Activated CD8-positive, alpha-beta memory T cell treated with anti-CD3 and anti-CD28 coated beads for 1 hour (primary cell): ENCODE measurements at places on chromosomes 7 and 10.

- no peak for DNase-seq
Observed at GRCh38 chr7:110309941-110310340, 781.0 kb upstream of the LRRN3 start.

DNA sequence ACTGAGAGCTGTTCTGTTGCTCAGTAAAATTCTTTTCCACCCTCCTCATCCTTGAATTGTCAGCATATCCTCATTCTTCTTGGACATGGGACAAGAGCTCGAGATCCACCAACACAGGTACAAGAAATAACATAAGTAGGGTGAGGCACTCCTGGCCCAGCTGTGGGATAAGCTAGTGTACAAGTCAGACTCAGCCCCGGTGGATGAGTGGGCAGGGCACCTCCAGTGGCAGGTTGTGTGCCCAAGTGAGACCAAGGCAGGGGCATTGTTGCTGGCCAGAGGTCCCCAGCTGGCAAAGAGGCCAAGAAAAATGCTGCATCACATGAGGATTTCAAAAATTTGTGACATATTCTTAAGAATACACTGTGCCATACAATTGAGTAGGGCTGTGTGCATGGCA, 402.0 kb upstream of the ZWINT start:
- no peak for DNase-seq

DNA sequence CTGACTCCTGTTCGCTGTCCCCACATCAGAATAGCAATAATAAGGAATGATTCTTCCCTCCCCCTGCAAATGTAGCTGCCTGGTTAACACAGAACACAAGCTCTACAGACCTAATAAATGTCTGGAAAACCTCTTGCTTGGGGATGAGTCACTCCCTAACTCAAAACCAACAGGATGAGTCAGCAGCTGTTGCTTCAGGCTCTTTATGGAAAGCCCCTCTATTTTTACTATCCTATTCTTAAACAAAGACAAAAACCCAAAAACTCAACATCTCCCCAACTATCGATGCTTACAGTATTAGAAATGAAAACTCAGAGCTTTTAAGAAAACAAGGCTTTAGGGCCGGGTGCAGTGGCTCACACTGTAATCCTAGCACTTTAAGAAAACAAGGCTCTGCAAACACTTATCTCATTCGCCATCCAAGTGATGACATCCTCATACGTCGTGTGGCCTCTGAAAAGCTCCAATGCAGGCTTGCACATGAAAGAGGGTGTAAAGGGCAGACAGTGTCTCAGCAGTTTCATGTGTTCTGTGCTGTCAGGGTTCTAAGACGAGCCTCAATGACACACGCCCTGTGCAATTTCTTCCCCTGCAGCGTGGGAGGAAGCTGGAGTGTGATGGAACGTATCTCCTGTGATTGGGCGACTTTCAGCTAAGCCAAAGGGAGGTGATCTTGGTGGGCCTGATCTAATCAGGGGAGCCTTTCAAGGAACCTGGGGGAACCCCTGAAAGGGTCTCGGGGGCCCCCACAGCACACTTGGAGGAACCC, 70.1 kb downstream of the AMZ1 start:
- no peak for DNase-seq

- DNase-seq = no peak
Observed at GRCh38 chr10:47008769-47009168, 97.5 kb downstream of the PTPN20 start.

DNA sequence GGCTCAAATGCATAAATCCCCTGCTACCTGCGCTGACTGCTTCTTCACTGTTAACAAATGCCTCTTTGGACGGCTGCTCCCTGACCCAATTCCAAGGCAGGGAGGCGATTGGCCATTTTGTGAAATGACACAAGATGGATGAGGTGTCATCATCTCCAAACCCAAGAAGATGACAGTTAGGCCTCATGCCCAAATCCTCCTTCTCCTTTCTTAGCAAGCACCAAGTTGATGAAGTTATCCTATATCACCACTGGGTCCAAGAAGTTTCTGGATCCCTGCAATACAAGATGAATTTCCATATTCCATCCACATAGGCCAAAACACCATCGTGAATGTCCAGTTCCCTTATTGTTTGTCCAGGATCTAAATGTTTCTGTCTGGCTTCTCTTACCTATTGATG, 98.5 kb upstream of the RAB11FIP2 start:
- no peak for DNase-seq

GRCh38 chr7:108145401-108145800, 15.2 kb upstream of the LAMB4 start:
- DNase-seq = no peak

- DNase-seq = no peak
Observed at GRCh38 chr10:11294831-11295450, 277.3 kb downstream of the CELF2 start.

- DNase-seq = peak; percentile 51
Observed at GRCh38 chr7:101538596-101539459, 90.3 kb downstream of the MYL10 start.

- no peak for DNase-seq
Observed at GRCh38 chr10:132359305-132360040, 27.5 kb downstream of the LRRC27 start.

DNA sequence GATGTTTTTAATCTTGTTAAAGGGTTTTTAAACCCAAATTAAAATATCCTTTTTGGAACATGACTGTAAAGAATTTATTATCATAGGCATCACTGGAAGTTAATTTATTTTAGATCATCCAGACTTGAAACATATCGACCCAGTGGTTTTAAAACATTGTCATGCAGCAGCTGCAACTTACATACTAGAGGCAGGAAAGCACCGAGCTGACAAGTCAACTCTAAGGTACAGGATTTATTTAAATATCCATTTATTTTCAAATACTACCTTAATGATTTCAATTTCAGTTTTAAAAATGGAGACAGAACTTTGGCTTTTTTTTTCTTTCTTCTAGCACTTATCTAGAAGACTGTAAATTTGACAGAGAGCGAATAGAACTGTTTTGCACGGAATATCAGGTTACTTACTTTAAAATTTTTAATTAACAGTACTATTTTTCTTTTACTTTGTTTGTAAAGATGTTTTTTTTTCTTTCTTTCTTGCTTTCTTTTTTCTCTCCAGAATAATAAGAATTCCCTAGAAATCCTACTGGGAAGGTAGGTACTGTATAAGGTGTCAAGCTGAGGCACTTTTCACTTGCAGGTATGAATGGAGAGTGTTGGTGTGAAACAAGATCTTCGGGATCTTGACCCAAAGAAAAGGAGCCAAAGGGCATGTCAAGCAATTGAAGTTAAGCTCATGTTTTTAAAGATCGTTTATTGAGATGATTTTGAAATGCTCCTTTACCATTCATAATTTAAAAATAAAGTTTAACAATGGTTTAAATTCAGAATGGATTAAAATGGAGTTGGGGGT, 1.8 kb downstream of the COMMD3 start:
- no peak for DNase-seq
